ENCODE measurements at places on chromosomes 12 and 14. TPM values are rescaled to one million over a fixed set of nuclear protein-coding genes. Genes with fewer than 3 reads are reported as not detected.

Gene E2F7
- 0.80 TPM for polyA plus RNA-seq

Gene BAZ1A
- polyA plus RNA-seq = 41.2 TPM

DNA sequence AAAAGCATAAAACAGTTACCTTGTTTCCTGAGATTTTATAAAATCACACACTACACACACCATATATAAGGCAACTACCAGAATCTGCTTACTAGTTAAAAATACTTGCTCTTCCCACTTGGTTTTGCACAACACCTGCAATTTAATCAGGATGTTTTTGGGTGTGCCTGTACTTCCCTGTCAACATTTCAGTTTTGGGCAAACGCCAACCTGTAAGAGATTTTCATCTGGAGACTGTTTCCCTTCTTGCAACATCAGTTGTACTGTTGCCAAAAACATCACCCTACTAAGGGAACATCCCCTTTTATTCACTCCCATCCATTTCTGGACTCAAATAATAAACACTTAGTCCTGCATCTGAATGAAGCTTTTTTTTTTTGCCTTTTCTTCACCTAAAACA is 172.3 kb downstream of the DUSP6 start:
- H3K4me1 ChIP-seq = no peaks in the 10 kb centered on the region
- H3K36me3 ChIP-seq = no peaks in the 10 kb centered on the region
- DNase-seq = no peak
- no peak overlapping the region for H3K27ac ChIP-seq

DNA sequence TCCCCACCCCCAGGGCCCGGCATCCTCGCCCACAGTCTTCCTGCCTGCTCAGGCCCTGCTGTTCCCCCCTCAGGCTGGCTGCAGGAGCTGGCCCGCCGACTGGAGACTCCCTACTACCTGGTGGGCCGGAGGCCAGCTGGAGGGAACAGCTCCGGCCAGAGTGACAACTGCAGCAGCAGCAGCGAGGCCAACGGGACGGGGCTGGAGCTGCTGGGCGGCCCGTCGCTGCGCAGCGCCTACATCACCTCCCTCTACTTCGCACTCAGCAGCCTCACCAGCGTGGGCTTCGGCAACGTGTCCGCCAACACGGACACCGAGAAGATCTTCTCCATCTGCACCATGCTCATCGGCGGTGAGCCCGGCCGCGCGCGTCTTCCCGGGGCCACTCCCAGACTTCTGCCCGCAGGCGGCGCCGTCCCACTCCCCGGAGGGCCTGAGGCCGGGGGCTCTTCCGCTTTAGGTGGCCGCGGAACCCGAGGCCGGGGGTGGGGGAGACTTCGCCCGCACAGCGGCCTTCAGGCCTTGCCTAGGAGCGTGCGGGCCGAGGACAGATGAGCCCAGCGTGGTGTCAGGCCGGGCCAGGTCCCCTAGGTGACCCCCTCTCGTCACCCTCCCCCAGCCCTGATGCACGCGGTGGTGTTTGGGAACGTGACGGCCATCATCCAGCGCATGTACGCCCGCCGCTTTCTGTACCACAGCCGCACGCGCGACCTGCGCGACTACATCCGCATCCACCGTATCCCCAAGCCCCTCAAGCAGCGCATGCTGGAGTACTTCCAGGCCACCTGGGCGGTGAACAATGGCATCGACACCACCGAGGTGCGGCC is 10.2 kb downstream of the KCNH3 start:
- DNase-seq = no peak
- H3K27ac ChIP-seq = no peak overlapping the region
- H3K27me3 ChIP-seq = peaks cover 91% of the 10 kb centered on the region
- peaks cover 8% of the 10 kb centered on the region for H3K4me1 ChIP-seq
- no peaks in the 10 kb centered on the region for H3K36me3 ChIP-seq

DNA sequence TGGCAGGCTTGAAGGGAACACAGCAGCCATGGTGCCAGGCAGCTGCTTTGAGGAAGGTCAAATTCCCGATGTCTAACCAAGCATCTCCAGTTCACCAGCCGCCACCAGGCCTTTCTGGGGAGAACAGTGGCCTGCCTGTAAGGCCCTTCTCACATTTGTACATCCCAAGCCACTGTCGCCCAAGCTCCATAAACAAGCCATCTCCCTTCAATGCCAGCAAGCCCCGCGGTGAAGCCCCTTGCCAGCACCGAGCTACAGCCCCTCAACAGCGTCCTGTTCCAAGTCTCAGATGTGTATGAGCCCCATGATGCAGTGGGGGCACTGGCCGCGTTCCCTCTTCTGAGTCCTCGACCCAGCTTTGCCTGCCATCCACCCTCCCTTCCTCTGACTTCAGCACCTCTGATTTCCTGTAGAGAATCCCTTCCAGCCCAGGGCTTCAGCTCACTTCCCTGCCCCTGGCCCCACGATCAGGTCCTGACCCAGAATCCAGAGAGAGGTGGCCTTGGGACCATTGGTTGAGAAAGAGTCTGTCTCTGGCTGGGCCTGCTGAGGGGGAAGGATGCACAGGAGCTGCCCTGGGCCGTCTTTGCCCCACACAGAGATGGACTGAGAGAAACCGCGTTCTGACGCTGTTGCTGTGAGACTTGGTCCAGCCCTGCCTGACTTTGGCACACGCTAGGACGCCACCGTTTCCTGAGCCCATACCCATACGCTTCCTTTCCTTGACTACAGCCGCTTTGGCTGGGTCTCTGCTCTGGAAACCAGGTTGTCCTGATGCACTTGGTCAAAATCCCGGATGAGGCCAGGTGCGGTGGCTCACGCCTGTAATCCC is 1.9 kb upstream of the MMP17 start:
- no peak for DNase-seq
- H3K4me3 ChIP-seq = no peak overlapping the region
- no peaks in the 10 kb centered on the region for H3K4me1 ChIP-seq
- no peaks in the 10 kb centered on the region for H3K36me3 ChIP-seq
- no peak overlapping the region for H3K27ac ChIP-seq
- H3K27me3 ChIP-seq = peaks cover 43% of the 10 kb centered on the region

DNA sequence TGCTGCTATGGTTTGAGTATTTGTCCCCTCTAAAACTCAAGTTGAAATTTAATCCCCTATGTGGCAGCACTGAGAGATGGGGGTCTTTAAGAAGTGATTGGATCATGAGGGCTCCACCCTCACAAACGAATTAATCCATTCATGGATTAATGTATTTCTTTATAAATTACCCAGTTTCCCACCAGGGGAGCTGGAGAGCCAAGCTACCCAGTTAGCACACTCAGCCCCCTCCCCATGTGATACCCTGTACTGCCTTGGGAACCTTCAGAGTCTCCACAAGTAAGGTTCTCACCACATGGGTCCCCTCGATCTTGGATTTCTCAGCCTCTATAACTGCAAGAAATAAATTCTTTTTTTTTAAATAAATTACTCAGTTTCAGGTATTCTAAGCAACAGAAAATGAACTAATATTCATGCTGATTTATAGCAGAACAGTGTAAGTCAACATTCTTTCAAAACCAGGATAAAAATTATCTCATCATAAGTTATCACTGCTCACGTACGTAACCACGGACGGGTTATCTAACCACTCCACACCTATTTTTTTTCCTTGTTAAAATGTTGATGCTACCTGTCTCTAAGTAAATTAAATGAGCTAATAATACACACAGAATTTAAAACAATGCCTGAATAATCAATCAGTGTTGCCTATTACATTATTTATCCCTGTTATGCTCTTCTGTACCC is 3.6 kb downstream of the NAP1L1 start:
- no peak overlapping the region for H3K4me3 ChIP-seq
- no peak overlapping the region for H3K27ac ChIP-seq
- peaks cover 14% of the 10 kb centered on the region for H3K4me1 ChIP-seq
- H3K36me3 ChIP-seq = no peaks in the 10 kb centered on the region
- H3K27me3 ChIP-seq = no peaks in the 10 kb centered on the region

GRCh38 chr12:45244561-45245343 is 28.9 kb downstream of the ANO6 start:
- no peak for DNase-seq
- H3K4me3 ChIP-seq = no peak overlapping the region
- H3K4me1 ChIP-seq = no peaks in the 10 kb centered on the region
- H3K36me3 ChIP-seq = peaks cover 3% of the 10 kb centered on the region
- H3K27ac ChIP-seq = peak overlapping the region; percentile 43

- H3K4me1 ChIP-seq = no peaks in the 10 kb centered on the region
- DNase-seq = no peak
- H3K4me3 ChIP-seq = no peak overlapping the region
- no peak overlapping the region for H3K27ac ChIP-seq
- no peaks in the 10 kb centered on the region for H3K27me3 ChIP-seq
These were observed 223.5 kb upstream of the CAND1 start for GRCh38 chr12:67045650-67046049.

- peaks cover 13% of the 10 kb centered on the region for H3K36me3 ChIP-seq
- H3K27ac ChIP-seq = no peak overlapping the region
- no peaks in the 10 kb centered on the region for H3K27me3 ChIP-seq
- H3K4me1 ChIP-seq = no peaks in the 10 kb centered on the region
These were observed 61.6 kb downstream of the SH2B3 start for GRCh38 chr12:111467092-111467856.

GRCh38 chr12:104641862-104642261 is 185.1 kb downstream of the CHST11 start:
- H3K27me3 ChIP-seq = no peaks in the 10 kb centered on the region
- no peak overlapping the region for H3K27ac ChIP-seq
- H3K36me3 ChIP-seq = peaks cover 5% of the 10 kb centered on the region
- no peak overlapping the region for H3K4me3 ChIP-seq

DNA sequence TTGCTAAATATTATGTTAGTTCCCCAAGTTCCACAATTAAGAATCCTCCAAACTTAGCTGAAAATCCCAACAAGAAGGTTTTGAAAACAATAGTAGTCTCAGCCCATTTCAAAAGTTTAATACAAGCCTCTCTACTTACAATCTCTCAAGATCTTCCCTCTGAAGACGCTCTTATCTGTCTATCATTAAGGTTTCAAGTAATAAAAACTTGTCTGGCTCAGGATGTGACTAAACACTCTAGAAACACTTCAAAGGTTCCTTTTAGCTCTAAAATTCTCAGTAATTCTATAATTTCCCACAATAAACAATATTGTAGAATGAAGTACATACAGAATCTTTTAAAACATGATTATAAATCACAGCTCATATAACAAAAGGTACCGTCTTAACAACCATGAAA is 16.3 kb downstream of the YAF2 start:
- no peaks in the 10 kb centered on the region for H3K27me3 ChIP-seq
- no peak for DNase-seq
- no peak overlapping the region for H3K27ac ChIP-seq
- no peak overlapping the region for H3K4me3 ChIP-seq
- H3K4me1 ChIP-seq = no peaks in the 10 kb centered on the region

DNA sequence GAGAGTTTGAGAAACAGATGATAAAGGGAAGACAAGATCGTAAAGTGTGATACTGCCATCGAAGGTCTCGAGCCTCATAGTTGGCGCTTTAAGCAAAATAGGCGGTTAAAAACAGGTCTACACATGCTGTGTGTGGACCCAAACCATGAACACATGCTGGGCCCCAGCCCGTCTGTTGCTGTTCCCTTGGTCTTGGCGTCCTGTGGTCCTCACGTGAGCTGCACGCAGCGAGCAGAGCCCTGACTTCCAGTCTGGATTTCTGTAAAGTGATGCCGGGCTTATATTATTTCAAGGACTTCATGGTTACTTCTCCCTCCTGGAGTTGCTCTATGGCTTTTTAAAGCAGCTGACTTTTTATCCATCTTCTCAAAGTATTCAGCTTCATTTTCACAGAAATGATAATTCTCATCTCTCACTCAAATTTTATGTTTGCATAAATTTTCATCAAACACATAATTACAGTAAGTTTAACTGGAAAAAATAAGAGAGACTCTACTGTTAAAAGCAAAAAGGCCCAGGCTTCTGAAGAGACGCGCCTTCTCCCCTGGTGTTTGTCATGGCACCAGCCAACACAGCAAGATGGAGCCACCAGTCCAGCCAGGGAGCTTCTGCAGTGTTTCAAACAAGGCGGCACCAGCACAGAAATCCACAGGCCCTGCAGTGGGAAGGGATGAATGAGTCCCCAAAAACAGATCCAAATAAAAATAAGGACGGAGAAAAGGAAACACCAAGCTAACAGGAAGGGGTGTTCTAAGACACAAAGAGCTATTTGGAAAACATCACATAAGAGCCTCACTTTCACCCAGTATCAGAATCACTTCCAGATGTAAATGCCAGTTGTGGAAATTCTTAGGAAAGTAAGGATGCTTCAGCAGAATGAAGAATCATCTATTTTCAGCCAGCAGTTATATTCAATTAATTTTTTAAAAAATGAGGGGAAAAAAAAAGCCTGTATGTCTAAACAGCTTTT is 24.9 kb downstream of the SFSWAP start:
- H3K4me3 ChIP-seq = no peak overlapping the region
- DNase-seq = no peak
- H3K27me3 ChIP-seq = no peaks in the 10 kb centered on the region
- H3K27ac ChIP-seq = no peak overlapping the region
- H3K4me1 ChIP-seq = no peaks in the 10 kb centered on the region
- peaks cover 69% of the 10 kb centered on the region for H3K36me3 ChIP-seq

DNA sequence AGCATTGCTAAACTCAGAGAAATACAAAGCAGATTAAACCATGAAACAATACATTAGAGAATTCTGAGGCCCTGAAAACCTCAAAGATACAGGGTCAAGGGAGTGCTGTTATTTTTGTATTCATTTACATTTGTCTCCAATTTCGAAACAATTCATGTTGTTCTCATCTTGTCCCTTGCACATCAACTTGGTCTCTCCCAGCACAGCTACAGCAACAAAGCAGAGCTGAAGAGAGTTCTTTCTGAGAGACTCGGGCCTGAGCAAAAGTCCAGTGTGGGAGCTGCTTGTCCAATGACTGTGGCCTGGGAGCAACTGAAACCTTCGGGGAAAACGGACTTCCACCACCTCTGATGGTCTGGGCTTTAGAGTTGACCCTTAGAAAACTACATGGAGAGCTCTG is 79.4 kb upstream of the CDKN3 start:
- H3K36me3 ChIP-seq = no peaks in the 10 kb centered on the region
- no peaks in the 10 kb centered on the region for H3K27me3 ChIP-seq
- H3K27ac ChIP-seq = no peak overlapping the region
- H3K4me3 ChIP-seq = no peak overlapping the region

GRCh38 chr14:91420686-91421085 is 3.1 kb upstream of the CCDC88C start:
- no peaks in the 10 kb centered on the region for H3K36me3 ChIP-seq
- no peak overlapping the region for H3K27ac ChIP-seq
- H3K4me3 ChIP-seq = no peak overlapping the region
- H3K27me3 ChIP-seq = peaks cover 12% of the 10 kb centered on the region
- no peak for DNase-seq
- H3K4me1 ChIP-seq = peaks cover 17% of the 10 kb centered on the region

DNA sequence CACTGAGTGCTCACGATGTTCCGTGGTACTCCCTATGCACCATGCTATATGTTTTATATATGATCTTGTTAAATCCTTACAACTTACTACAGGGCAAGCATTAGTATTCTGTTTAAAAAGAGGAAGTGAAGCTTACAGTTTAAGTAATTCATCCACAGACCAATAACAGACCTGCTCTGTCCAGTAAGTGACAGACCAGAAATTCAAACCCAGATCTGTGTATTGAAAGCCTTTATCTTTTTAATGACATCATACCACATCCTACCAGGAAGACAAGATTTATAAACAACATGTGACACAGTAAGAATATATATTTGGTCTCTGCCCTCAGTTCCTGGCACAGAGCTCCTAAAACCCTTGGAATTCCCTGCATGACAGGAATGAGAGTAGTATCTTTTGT is 206.5 kb downstream of the STXBP6 start:
- H3K27me3 ChIP-seq = no peaks in the 10 kb centered on the region
- no peak overlapping the region for H3K4me3 ChIP-seq
- no peak for DNase-seq
- no peak overlapping the region for H3K27ac ChIP-seq
- H3K36me3 ChIP-seq = no peaks in the 10 kb centered on the region

All from thymus (tissue), 14 donors.